ENCODE measurements at places on chromosomes 5 and 9.

DNA sequence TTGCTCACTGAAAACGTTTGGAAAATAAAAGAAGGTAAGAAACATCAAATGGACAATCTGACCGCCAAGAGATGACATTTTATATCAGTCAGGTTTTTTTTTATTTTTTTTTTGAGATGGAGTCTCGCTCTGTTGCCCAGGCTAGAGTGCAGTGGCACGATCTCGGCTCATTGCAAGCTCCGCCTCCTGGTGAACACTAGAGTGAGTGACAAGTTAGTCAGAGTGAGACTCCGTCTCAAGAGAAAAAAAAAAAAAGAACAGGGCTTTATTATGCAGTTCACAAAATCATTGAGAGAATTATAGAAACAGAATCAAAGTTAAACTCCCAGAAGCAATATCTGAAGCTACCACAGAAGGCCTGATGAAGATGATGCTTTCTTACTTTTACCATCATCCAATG lies 70.1 kb downstream of the DTWD2 start:
- DNase-seq = no peak

- no peak for DNase-seq
These were observed 105.1 kb downstream of the DEPDC1B start for GRCh38 chr5:60594715-60595477.

- no peak for DNase-seq
These were observed 18.8 kb upstream of the FAM13B start for GRCh38 chr5:138051441-138052296.

- no peak for DNase-seq
These were observed 882.7 kb downstream of the TLE1 start for GRCh38 chr9:80806671-80807070.

DNA sequence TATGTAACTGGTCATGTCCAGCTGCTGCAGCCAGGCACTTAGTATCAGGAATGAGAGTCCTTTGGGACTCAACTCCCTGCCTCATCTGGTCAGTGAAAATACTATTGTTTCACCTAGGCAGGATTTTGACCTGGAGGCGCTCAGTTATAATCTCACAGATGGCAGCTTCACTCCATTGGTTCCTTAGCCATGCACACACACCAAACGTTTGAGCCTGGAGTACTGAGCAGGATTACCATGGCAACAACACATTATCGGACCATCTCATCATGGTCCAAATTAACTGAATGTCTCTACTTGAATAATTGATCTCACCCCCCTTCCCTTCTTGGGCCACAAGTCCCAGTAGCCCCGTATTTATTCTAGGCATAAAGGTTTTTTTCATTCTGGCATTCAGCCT lies 15.0 kb upstream of the SREK1 start:
- DNase-seq = no peak

DNA sequence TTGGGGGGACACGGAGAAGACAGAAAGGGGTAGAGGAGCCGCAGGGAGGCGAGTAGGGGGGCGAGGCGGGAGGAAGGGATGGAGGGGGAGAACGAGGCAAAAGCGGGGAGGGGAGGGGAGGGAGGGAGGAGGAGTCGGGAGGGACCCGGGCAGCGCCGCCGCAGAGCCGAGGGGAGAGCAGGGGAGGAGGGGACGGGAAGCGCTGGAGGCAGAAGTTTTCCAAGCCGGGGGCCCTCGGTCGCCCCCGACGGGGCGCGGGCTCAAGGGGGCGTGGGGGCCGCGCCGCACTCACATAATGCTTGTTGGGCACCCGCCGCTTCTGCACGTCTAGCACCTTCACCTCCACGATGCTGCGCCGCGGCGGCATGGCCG lies 353 bp downstream of the SH3PXD2B start:
- no peak for DNase-seq

GRCh38 chr9:133426011-133426410 lies 3.8 kb downstream of the ADAMTS13 start:
- DNase-seq = no peak

GRCh38 chr9:134847752-134848432 lies 32.7 kb upstream of the FCN2 start:
- DNase-seq = no peak

DNA sequence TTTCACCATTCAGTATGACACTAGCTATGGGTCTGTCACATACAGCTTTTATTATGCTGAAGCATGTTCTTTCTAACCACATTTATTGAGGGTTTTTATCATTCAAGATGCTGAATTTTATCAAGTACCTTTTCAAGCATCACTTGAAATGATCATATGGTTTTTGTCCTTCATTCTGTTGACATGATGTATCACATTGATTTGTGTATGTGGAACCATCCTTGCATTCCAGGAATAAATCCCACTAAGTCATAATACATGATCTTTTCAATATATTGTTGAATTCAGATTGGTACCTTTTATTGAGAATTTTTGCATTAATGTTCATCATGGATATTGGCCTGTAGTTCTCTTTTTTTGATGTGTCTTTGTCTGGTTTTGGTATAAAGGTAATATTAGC lies 317.4 kb downstream of the NNT start:
- DNase-seq = no peak

GRCh38 chr5:143592648-143593047 lies 189.2 kb upstream of the NR3C1 start:
- peak; percentile 82 for DNase-seq

- no peak for DNase-seq
These were observed 4.0 kb downstream of the MAN2A1 start for GRCh38 chr5:109693535-109694400.

- DNase-seq = no peak
These were observed 287.8 kb downstream of the GAS1 start for GRCh38 chr9:86659413-86660046.

GRCh38 chr5:1722877-1723276 lies 76.8 kb downstream of the MRPL36 start:
- DNase-seq = no peak

GRCh38 chr5:137071526-137071925 lies 427.6 kb downstream of the SPOCK1 start:
- no peak for DNase-seq

DNA sequence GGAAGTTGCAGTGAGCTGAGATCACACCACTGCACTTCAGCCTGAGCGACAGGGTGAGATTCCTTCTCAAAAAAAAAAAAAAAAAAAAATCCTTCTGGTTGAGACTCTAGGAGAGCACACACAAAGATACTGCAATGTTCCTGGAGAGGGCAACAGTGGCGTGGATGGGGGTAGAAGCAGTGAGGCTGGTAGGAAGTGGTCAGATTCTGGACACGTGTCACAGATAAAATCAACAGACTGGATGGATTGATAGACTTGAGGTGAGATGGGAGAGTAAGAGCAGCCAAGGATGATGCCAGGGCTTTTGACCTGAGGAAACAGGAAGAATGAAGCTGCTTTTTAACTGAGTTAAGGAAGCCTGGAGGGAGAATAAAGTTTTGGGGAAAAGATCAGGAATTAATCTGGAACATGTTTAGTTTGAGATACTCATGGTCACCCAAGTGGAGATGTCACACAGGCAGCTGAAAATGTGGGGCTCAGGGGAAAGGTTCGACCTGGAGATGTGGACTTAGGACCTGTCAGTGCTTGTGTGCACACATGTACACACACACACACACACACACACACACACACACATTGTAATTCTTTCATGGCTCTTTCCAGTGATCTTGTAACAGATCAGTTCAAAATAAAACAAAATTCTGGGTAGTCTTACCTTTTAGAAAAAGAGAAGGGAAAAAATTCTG lies 88.1 kb downstream of the FANCC start:
- no peak for DNase-seq

DNA sequence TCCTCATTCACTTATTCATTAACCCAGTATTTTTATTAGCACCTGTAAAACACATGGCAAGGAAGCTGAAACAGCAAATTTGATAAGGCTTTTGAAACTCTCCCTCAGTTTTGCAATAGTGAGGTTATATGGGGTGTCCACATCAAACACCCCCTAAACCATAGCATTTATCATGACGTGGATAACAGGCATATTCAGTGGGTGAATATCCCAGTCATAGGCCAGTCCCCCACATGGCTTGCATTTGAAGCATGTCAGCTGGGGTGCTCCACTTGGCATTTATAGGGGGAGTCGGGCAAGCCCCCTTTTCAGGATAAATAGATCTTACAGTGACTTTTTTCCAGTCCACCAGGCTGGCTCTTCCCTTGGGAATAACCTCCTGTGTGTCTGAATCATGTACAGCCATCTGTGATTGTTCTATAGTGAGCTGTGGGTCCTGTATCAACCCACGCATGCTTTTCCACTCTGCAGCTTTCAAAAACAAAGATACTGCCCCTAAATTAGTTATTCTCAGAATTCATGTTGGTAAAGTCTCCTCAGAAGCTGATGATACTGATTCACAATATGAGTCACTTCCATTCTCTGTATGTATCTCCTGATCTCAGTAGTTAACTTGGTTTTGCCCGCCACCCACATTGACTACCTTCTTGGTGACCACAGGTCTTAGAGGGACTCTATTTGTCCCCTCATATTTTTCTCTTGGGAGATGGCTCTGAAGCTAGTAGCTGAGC lies 84.4 kb upstream of the SPIN1 start:
- peak; percentile 24 for DNase-seq

GRCh38 chr9:133735415-133735775 lies 2.8 kb downstream of the SARDH start:
- no peak for DNase-seq

DNA sequence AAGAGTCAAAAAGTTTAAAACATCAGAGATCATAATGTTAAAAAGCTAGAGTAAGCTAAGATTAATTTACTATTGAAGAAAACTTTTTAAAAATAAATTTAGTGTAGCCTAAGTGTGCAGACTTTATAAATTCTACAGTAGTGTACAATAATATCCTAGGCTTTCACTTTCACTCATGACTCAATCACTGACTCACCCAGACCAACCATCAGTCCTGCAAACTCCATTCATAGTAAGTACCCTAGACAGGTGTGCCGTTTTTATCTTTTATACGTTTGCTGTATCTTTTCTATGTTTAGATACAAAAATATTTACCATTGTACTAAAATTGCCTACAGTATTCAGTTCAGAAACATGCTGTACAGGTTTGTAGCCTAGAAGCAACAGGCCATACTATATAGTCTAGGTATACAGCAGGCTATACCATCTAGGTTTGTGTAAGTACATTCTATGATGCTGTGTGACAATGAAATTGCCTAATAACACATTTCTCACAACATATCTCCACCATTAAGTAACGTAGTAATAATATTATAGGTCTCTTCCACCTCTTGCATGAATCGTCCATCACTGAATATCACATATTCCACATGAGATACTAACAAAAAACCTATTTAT lies 59.2 kb downstream of the MEGF9 start:
- no peak for DNase-seq

- no peak for DNase-seq
These were observed 4.2 kb downstream of the DHX29 start for GRCh38 chr5:55303238-55303690.

- no peak for DNase-seq
These were observed 647 bp downstream of the SMARCA2 start for GRCh38 chr9:2015581-2016407.

All from GM12864 (cell line).